Hematopoietic multipotent progenitor cell treated with erythropoietin and hydrocortisone succinate and interleukin-3 and kit ligand, for 6 days (in vitro differentiated cells): ENCODE measurements at places on chromosomes 11 and 22.

DNA sequence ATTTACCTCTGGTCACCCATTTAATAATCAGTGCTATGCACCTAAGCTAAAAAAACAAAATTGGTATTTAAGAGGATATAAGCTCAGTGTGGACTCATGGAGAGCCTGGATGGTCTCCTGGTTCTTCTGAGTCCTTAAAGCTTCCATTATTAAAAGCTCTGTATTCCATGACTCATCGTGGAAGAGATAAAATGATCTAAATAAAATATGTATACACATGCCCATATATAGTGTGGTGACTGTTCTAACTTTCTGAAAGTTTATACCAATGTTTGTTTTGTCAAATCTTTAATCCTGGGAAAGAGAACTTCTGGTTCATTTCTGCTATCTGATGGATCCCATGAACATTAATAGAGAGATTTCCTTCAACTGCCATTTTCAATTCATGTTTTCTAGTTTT is 375.9 kb downstream of the GUCY1A2 start:
- no peak for DNase-seq

DNA sequence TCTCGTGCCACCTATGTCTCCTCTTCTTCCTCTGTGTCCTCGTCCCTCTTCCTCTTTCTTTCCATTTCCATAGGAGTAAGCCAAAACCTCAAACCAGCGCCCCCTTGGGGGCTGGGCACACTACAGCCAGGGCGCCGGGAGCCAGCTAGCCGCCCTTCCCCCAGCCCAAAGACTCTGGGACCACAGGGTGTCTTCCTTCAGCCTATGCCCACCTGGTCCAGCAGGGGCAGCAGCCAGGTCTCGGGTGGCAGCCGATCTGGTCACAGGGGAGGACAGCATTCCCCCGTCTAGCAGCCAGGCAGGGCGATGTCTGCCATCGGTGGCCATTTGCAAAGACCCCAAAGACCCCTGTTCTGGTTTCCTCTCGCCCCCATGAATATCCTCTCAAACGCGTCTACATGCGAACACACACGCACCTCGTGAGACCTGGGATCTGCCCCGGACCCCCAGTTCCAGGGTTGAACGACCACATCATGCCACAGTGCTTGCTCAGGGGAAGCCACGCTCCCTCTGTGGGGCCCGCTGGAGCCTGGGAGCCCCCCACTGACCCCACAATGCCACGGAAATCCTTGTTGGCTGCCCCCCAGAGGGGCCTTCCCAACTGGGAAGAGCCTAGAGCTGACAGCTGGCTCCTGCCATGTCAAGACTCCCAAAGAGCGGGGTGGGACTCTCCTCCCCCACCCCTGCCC is 546.0 kb upstream of the CCDC179 start:
- no peak for DNase-seq

GRCh38 chr11:110712659-110713448 is 617 bp upstream of the ARHGAP20 start:
- peak; percentile 22 for DNase-seq

DNA sequence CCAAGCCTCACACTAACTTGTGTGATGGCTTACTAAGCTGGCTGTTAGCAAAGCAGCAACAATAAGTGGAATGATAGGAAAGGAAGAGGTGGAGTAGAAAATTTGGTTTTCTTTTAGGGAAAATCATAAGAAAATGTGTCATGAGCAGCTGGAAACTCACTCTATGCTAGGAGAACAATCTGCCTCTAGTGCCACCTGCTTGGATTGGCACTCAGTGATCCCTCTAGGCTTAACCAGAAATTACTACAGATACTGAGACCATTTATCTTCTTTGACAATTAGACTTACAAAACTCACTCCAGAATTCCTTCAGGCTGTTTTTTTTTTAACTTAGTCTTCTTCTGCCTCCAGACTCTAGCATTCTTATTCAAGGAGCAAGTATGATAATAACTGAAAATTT is 117.3 kb downstream of the CD44 start:
- no peak for DNase-seq

DNA sequence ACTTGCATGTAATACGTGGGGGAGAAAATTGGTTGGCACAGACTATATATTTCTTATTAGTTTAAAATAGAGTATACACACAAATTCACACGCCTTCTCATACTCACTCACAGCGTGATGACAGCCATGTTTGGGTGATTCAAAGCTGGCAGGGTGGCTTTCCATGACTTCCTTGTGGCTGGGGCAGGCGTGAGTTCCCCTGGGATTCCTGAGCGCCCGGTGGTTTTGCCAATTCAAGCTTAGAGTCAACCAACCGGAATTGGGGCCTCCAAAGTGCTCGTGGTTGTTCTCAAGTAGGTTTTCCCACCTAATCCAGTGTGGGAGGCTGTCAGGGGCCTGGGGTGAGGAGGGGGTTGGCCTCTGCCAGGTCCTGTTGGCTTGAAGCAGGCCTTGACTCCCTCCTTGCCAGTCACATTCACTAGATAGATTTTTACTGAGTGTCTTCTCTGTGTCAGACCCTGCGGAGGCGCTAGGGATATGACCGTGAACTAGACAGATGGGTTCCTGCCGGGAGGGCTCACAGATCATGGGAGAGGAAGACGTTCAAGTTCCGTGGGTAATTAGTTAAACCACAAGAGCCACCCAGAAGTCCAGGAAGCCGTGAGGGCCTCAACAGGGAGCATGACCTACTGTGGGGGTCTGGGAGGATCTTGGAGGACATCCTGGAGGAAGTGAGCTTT is 11.5 kb downstream of the PKNOX2 start:
- no peak for DNase-seq

DNA sequence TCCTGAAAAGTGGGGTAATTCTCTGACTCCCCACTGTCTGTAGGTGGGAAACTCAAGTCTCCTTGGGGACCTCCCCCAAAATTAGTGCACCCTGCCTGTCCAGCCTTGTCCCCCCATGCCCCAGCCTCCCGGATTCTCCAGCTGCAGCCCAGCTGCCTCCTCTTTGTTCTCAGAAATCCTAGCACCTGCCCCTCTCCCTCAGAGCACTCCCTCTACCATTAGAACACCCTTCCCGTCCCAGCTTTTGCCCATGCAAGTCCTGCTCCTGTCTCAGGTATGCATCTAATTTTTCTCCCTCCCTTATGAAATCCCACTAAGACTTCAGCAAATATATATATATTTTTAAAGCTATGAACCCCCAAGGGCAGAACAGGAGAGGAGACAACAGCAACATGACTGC is 37.3 kb downstream of the LRFN4 start:
- no peak for DNase-seq

GRCh38 chr22:38110863-38111852 is 674 bp upstream of the BAIAP2L2 start:
- DNase-seq: peak; percentile 41

DNA sequence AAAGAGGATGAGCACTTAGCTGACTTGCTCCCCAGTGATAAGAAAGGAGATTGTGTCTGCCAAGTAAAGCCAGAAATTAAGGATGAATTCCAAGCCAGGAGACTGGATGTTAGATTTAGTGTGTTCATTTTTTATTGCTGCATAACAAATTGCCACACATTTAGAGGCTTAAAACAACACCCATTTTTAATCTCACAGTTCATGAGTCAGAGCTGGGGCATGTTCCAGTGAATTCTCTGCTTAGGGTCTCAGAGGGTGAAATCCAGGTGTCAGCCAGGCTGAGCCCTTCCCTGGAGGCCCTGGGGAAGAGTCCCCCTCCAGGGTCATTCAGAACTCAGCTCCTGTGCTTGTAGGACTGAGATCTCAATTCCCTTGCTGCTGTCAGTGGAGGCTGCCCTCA is 352.8 kb downstream of the BUD13 start:
- DNase-seq: no peak

DNA sequence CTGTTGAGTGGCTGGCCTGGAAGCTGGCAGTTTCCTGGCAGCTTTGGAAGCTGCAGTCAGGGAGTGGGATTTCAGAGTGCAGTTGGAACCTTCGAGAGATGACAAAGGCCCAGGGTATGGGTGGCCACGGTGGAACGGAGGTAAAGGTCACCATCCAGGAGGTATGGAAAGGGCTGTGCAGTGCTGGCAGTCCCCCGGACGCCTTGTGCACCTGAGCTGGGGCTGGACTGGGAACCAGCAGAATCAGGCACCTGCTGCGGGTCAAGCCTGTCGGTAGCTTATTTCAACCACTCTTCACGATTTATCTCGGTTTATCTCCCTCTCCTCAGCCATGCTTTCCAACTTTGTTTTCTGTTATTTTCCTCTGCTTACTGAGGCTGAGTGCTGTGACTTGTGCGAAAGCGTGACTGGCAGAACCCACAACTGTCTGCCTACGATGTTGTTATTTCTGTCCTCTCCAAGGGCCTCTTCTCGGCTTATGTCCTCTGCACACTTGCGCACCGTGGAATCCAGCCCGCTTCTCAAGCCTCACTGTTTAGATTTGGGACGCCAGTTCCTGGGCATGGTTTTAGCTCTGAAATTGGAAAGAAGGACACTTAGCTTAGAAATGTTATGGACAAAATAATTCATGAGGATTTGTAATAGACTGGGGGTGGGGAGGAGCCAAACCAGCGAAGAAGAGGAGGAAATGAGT is 24.0 kb upstream of the ATXN10 start:
- no peak for DNase-seq

- peak; percentile 63 for DNase-seq
These were observed 62.7 kb downstream of the PAK1 start for GRCh38 chr11:77411137-77411707.

- DNase-seq: no peak
These were observed 578 bp upstream of the NUP160 start for GRCh38 chr11:47848700-47849155.

DNA sequence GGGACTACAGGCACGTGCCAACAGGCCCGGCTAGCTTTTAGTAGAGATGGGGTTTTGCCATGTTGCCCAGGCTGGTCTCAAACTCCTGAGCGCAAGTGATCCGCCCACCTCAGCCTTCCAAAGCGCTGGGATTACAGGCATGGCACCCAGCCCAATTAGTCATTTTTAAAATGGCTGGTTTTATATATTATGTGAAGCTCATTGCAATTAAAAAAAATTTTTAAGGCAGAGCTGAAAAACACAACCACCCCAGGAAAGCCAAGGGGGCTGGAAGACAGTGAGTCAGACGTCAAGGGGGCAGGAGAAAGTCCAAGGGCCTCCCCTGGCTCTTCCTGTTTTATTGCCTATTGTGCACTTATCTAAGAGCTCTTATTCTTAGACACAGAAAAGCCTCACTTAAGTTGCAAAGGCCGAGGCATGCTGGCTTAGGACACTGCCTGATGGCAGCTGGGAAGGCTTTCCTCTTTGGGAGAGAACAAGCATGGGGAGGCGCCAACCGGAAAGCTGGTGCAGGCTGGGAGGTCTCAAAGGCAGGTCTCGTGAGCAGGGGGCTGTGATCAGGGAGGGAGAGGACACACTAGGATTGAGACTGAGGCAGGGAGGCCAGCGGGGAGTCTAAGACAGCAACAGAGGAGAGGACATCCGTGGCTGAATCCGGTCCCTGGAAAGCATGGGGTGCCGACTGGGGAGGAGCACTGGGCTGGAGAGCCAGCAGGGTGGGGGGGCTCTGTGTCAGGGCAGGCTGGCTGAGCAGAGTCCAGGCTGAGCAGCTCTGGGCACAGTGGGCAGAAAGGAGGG is 11.1 kb upstream of the OSM start:
- DNase-seq: peak; percentile 65

DNA sequence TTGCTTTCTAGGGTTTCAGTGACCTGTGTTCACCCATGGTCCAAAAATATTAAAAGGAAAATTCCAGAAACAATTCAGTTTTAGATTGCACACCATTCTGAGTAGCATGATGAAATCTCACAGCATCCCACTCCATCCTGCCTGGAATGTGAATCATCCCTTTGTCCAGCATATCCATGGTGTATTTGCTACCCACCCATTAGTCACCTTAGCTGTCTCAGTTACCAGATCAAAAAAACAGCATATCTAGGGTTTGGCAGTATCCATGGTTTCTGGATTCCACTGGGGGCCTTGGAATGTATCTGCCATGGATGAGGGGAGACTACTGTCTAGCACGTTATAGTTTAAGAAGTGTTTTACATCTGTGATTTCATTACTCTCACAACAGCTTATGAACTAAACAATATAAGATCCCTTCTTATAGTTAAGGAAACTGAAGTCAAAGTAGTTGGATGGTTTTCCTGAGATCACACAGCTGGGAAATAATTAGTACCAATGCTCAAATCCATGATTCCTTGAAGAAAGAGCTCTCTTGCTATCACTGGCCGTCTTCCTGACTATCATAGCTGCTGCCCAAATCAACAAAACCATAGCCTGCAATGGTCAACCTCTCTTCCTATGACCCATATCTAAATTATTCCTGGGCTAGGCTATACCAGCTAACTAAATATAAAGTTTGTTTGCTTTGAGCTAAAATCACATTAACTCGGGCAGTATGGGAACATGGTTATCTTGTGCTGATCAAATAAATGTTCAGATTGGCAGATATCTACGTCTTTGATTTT is 122.6 kb downstream of the MICAL2 start:
- no peak for DNase-seq

- DNase-seq: peak; percentile 91
These were observed 29.0 kb upstream of the LDLRAD3 start for GRCh38 chr11:35914816-35915215.

- DNase-seq: peak; percentile 86
These were observed 76.8 kb upstream of the YWHAH start for GRCh38 chr22:31867386-31868153.

- no peak for DNase-seq
These were observed 1.4 kb upstream of the MOB2 start for GRCh38 chr11:1487851-1488574.

GRCh38 chr11:84021291-84021690 is 735.1 kb upstream of the CCDC90B start:
- DNase-seq: no peak

DNA sequence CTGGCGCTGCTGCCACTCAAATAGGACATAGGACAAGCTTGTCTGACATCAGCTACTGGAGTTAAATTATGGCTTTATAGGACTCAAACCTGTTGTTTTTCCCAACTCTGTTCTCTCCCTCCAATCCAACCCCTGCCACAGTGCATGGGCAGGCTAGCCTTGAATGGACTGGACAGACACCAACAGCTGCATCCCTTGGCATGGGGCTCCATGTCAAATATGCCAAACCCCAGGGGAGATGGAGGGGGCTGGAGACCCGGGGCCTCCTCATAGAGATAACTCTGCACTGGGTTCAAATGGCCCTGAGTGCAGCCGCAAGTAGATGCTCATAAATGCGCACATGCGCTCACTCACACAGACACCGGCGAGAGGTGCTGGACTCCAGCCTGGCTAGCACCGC is 28.9 kb downstream of the CD5 start:
- DNase-seq: no peak

DNA sequence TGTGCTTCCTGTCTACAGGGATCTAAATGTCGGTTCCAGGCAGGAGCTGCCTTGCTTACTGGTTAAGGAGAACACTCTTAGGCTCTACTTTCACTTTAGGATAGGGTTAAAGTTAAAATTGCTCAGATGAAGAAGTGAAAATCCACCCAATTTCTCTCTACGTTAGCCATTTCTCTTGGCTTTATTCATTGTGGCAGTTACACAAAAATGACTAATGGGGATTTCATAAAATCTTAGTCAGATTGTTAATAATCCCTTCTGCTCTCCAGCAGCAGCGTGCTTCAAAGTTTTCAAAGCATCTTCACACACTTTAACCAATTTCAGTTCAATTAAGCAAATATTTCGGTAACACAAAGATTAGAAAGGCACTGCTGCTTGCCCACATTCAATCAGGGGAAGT is 58.4 kb upstream of the RCN1 start:
- no peak for DNase-seq

GRCh38 chr11:100574894-100575769 is 112.0 kb upstream of the ARHGAP42 start:
- peak; percentile 19 for DNase-seq
